ENCODE measurements at places on chromosomes 16 and 17. TPM values are rescaled to one million over a fixed set of nuclear protein-coding genes. Genes with fewer than 3 reads are reported as not detected.

Gene TEX14
- not detected for total RNA-seq

Gene SALL1
- 17.4 TPM for total RNA-seq

Gene KCNH4
- total RNA-seq: not detected

Gene KRT25
- total RNA-seq: not detected

Gene PPP1R27
- total RNA-seq: 0.17 TPM

Gene MT1B
- not detected for total RNA-seq

- DNase-seq: no peak
These were observed 3.6 kb downstream of the ACD start for GRCh38 chr16:67656344-67657016.

- DNase-seq: no peak
These were observed 118.1 kb downstream of the ENGASE start for GRCh38 chr17:79192503-79193351.

DNA sequence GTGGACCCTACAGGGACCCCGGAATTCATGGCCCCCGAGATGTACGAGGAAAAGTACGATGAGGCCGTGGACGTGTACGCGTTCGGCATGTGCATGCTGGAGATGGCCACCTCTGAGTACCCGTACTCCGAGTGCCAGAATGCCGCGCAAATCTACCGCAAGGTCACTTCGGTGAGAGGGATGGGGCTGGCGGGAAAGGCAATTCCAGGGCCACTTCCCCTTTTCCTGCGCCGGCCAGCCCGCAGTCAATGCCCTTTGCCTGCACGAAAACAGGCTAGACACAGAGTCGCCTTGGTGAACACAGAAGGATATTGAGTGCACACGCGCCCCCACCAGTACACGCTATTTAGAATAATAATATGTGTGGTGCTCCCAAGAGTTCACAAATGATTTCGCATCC is 4.0 kb downstream of the WNK4 start:
- DNase-seq: no peak

- no peak for DNase-seq
These were observed at the start of gene XYLT1 for GRCh38 chr16:17470908-17471718. TSS of gene XYLT1 (minus strand) at chr16:17470960. CDS start at chr16:17470796, 164 bp downstream.

DNA sequence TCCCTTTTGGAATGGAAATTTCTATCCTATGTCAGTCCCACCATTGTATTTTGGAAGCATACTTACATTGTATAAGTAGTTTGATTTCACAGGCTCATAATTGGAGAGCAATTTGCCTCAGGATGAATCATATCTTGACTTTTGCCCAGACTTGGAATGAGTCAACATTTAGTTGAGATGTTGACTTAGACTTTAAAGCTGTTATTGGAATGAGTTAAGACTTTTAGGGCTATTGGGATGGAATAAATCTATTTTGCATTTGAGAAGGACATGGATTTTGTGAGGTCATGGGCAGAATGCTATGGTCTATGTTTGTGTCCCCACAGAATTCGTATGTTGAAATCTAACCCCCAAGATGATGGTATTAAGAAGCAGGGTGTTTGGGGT is 12.2 kb upstream of the ZNF594 start:
- DNase-seq: no peak

- no peak for DNase-seq
These were observed 112.4 kb downstream of the FTO start for GRCh38 chr16:53816211-53816836.

- DNase-seq: no peak
These were observed 159.5 kb downstream of the CCDC182 start for GRCh38 chr17:57585341-57586195.

DNA sequence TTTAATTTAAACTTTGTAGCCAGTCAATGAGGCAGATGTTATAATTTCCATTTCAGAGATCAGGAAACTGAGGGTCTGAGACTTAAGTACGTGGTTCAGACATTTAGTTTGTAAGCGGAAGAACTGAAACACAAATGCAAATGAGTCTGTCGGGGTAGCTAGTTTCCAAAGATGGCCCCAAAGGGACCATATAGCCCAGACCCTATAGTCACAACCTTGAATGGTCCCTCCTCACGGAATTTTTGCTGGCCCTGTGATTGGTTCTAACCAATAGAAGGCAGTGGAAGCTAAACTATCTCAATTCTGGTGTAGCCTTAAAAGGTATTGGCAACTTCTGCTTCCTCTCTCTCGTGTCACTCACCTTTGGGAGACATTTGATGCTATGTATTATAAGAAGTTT is 7.5 kb upstream of the BCO1 start:
- DNase-seq: no peak

DNA sequence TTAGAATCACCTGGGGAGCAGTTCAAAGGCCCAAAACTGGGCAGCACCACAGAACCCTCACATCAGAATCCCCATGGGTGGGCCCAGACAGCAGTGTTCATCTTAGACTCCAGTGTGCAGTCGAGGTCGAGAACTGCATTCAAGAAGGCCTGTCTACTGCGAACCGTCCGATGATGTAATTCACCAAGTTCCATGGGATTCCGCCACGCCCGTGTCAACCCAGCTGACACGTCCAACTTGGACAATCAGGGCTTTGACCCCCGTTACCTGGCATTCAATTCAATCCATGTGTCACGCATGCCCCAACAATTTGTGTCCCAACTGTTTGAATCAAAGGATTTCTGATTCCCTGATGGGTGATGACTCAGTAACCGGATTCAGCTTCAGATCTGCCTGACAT is 9.2 kb downstream of the HSBP1 start:
- no peak for DNase-seq

DNA sequence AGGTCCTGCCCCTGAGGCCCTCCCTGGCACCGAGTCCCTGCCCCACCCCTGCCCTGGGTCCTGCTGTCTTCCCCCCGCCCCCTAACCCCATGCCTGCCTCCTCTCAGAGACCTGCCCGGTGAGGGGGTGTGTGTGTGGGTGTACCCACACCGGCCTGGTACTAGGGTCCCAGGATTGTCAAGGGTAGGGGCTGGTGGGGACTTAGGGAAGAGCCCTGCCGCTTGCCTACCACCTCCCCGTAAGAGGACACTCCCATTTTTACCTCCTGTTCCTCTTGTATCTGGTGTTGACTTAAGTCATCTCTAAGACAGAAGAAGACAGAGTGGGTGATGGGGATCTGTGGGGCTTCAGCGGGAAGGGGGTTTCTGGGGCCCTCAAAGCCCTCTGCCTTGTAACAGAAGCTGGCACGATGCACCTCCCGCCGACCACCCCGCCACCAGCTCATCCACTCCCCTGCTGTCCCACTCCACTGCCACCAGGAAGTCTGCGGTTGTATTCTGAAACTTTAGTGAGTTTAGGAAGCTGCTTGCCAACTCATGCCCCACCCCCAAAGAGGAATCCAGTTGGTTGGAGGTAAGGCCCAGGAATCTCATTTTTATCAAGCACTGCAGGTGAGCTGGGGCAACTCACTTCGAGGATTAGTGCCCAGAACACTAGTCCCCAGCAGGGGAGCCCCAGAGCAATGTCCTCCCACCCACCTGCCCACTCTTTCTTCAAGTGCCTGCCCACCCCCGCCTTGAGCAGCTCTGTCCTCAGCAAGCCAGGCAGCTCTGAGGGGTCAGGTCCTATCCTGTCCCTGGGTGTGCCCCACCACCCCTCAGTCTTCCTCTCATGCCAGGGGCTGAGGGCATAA is 5.6 kb downstream of the SPATA32 start:
- no peak for DNase-seq

- DNase-seq: no peak
These were observed 44.1 kb downstream of the CRLF3 start for GRCh38 chr17:30780343-30780742.
